ENCODE measurements at places on chromosomes 16 and 17.

DNA sequence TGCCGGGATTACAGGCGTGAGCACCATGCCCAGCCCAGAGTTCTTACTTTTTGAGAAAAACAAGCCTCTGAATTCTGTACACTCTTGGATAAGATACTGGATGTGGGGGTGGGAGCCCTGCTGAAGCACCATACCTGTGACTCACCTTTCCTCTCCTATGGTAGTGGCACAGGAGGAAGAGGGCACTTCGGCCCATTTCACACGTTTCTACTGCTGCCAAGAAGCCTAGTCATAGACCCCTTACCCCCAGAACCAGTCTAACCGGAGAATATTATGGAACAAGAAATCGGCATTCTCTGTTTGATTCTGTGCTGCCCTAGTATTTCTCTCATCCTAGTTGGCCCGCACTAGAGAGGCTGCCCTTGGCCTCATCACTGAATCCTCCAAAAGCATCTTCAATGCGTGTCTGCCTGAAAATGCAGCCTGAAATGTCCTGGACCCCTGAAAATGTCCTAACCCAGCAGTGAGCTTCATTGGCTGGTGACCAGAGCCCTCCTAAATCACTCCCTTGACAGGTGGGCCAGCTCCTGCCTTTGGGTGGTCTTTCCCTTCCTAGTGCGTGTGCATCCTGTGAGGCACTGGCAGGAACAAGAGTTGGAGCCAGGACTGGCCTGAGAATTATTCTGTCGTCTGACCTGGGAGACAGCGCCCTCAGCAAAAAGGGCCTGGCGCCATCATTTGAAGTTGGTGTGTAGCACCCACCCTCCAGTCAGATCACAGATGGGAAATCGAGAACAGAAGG is 37.9 kb downstream of the NDEL1 start:
- DNase-seq: no peak

DNA sequence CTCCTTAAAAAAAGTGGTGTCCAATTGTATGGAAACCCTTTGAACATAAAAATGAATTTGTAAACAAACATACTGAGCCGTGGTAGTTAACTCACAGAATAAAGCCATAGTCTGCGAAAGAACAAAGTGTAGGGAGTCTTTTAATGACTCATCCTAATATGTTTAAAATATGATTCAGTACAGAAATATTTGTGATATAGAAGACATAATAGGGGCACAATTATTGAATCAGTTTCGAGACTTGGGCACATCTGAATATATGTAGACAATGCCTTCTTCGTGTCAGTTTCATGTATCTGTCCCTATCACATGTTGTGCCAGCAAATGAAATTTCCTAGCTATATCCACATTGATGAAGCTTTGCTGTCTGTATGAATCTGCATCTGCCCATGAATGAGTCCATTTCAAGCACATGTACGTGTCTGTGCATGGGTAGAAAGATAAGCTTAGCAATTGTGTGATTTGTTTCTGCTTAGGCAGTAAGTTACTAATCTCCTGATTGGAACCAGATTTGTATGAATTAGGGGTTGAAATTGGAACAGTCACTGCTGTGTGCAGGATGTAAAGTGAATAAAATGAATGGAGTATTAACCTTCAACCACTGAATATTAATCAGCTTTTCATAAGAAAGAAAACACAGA is 112.5 kb upstream of the SOX9 start:
- DNase-seq: no peak

DNA sequence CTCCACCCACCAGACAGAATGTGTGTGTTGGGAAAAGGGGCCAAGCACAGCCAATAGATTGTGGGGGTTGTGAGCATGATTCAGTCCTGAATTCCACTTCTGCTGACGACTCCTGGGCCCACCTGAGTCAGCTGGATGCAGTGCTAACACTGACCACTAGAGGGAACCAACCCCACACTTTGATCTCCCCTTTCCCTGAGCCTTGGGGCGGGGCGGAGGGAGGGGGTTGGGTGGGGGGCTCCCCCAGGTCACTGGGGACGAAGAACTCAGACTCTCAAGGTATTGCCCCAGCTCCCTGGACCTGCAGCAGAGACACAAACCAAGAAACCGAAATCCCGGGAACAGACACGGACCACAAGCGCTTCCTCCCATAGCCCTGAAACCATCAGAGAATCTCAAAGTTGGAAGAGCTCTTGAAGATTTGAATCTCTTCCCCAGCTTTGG is 621 bp upstream of the CSHL1 start:
- DNase-seq: no peak

DNA sequence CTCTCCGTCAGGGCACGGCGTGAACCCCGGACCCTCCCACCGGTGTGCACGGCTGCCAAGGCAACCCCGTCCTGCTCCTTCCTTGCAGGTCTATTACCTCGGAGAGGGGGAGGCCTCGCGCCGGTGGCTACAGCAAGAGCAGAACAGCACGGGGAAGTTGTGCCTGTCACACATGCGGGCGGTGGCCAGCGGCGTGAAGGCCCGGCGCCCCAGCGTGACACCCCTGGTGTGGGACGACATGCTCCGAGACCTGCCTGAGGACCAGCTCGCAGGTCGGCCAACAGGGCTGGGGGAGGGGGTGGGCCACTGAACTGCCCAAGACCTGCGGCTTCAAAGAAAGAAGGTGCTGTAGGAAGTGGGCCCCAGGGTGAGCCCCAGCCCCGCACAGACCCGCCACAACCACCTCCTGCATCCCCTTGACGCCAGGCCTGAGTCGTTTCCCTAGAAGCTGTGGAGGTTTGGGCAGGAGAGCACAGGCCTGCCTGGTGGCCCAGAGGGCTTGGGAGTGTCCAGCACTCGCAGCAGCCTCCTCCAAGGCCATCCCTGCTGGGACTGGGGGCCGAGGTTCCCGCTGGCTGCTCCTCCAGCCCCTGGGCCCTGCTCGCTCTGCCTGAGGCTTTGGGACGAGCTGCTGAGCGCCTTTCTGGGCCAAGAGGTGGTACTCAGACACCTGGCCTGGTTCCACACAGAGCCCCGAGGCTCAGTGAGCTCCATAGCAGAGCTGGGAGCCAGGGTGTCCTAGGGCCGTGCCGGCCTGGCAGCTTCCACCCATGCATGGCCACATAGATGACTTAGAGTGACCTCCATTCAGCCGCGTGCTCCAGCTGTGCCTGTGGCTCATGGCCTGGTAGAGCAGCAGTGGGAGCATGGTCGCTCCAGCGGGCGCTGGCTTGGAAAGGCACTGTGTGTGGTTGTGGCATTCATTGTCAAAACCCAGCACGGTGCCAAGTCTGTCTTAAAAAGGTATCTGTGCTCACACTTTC is 14.7 kb downstream of the CYBC1 start:
- no peak for DNase-seq

DNA sequence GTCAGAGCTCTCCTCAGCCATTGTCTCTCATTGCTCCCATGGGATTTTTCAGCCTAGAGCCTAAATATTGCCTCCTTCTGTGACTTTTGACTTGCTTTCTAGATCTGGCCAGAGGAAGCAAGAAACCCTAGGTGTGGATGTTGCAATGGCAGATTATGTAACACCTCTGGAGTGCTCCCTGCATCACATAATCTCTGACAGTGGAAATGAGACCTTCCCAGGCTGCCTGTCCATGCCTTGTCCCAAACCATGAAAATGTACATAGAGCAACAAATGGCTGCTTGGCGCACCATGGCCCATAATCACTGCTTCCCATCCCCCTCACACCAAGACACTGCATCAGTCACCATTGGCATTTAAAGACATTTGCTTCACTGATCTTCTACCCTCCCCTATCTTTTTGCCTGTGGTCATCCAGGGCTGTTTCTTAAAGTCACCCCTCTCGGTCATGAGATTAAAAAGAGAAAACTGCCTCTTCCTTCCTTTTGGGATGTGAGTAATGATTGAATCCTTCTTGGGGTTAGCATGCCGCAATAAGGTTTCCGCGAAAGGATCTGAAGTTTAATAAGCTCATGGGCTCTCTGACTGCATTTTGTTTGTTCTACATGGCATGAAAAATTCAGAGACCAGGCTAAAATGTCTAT is 34.2 kb upstream of the CCL2 start:
- DNase-seq: peak; percentile 20

DNA sequence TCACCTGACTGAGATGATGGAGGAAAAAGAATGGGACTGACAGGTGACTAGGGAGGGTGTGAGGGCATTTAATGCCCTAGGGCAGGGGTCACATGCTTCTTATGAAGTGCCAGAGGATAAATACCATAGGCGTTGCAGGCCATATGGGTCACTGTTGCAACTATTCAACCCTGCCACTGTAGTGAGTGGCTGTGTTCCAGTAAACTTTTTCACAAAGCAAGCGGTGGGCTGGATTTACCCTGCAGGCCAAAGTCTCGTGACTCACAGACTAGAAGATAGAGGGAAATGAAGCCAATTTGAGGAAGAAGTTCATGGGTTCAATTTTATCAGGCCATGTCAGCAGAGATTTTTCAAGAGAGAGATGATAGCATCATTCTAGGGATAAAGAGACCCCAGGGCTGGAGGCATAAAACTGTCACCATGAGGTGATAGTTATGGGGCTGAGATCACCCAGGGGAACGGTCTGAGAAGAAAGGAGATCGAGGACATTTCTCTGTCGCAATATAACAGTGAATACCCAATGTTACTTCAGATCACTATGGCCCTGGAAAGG is 8.6 kb downstream of the ARHGAP17 start:
- DNase-seq: peak; percentile 81

- DNase-seq: peak; percentile 31
These were observed 136.7 kb downstream of the XYLT1 start for GRCh38 chr16:17334096-17334495.

DNA sequence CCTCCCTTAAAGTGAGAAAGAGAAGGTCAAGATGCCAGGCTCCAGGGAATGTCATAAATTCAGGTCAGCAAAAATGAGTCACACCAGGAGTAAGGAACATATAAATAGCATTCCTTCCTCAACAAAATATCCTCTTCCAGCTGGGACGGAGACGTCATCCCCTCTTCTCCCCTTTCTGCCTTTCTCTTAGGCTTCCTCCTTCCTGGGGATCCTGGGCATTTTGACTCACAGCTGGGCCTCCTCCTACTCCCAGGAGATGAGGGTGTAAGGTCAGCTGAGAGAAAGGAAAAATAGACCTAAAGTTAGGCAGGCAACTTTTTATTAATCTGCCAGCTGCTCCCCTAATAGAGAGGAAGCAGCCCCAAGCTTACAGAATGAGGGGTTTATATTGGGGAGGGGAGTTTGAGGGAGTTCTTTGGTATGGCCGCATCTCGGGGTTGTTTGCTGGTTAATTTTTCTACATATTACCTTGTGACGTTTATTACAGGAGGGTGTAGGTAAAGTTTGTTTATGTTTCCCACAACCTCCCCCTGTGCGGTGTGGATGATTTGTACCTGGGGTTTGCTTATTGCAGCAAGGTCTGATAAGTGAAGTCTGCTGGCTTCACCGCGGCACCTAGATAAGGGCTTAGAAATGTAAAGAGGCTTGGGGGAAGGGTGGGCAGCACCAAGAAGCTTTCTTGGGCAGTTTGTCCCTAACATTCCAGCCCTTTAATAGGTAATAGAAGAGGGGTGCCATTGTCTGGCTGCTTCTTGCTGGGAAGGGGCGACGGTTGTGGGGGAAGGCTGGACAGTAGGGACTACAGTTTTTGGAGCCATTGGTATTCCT is 7.1 kb upstream of the ZNF747 start:
- DNase-seq: peak; percentile 80

- DNase-seq: no peak
These were observed 205.4 kb downstream of the COPRS start for GRCh38 chr17:31653691-31654090.

GRCh38 chr17:50026046-50026675 is 29.7 kb upstream of the ITGA3 start:
- DNase-seq: no peak

GRCh38 chr16:20137194-20137593 is 63.5 kb upstream of the GPR139 start:
- DNase-seq: no peak

GRCh38 chr17:66415366-66416206 is 113.2 kb downstream of the PRKCA start:
- DNase-seq: no peak

DNA sequence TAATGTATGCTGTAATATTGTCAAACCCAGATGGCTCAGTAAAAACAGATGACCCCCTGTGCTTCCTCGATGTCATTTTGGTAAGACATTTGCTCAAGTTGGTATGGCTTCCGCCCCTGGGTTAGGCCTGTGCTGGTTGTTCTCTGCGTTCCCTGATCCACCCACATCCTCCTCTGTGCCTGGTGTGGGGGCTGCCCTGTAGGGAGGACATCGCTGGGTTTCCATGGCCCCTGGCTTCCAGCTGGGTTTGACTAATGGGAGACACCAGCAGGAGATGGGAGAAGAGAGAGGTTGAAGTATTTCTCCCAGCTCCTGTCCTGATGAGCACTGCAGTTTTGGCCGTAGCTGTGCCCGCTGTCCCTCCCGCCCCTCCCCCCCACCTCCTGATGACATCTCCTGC is 4.4 kb upstream of the MFAP4 start:
- DNase-seq: no peak

DNA sequence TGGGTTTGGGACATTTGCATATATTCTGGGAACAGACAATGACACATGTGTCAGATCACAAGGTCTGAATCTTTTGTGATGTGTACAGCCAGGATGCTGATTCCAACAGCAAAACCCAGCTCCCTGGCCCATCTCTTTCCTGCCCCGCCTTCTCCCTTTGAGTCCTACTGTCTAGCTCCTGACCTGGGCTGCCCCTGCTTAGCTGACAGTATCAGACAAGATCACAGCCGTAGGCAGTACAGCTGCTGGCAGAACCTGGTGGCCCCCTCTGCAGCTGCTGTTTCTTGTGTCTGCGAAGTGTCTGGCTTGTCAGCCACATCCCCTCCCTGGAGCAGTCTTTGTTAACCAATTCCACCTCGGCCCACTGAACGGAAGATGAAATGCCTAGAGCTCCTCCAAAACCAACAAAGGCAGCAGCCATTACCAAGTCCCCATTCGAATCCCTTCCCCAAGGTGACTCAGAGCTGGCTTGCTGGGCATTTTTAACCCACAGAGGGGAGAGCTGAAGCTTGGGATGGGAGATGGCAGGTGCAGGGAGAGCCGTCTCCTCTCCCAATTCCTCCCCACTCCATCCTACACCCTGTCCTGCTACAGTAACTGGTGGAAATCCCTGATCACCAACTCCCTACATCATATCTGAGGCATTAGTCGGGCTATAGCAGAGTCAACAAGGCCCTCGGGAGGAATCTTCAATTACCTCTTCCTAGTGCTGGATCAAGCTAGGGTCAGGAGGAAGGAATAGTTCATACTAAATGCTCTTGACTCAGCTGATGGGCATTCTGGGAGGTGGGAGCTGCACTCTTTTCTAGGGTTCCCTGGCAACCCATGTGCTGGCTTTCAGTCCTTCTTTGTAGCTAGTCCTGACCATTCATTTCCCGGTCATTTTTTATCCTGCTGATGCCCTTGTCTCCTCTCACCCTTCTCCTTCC is 5.8 kb downstream of the PIPOX start:
- no peak for DNase-seq

Measured in fibroblast of villous mesenchyme (primary cell).